ENCODE measurements at places on chromosomes 12 and 14.

- no peak for DNase-seq
Measured at GRCh38 chr14:48937541-48938195, 648.5 kb downstream of the RPS29 start.

- no peak for DNase-seq
Measured at GRCh38 chr14:103074729-103075367, 9.2 kb upstream of the LBHD2 start.

GRCh38 chr12:91582811-91583210 lies 400.2 kb upstream of the DCN start:
- DNase-seq: no peak

- no peak for DNase-seq
Measured at GRCh38 chr12:122503147-122503751, 2.5 kb upstream of the ZCCHC8 start.

GRCh38 chr14:78157494-78158437 lies 12.4 kb upstream of the NRXN3 start:
- no peak for DNase-seq

GRCh38 chr14:56585461-56586084 lies 6.0 kb downstream of the TMEM260 start:
- no peak for DNase-seq

GRCh38 chr12:132633901-132634300 lies 15.3 kb downstream of the P2RX2 start:
- DNase-seq: no peak

DNA sequence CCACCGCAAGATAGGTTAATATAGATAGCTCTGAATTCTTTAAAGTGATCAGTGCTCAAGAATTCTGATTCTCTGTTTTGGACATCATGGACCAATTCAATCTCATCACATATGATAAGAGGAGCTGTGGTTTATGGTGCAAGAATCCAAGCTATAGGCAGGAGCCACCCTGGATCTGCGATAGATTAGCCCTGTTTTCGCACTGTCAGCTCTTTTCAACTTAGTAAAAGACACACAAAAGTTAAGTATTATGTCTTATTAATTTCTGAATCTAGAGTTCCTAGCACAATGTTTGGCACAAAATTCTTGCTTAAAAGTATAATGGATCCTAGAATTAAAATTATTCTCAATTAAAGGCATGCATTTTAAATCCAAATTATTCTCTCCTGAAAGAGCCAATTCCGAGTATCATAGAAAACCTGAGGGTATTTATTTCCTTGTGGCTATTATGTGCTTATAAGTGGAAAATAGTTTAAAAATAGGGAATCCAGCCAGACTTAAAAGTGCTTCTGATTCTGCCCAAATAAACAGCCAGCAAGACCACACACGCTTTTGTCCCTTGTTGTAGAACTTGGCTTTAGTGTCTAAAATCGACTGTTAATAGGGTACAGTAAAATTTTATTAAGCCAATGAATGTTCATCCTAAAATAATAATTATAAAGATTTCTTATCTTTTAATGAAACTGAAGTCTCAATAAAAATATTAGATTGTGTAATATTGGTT lies 184.9 kb upstream of the FLRT2 start:
- no peak for DNase-seq

DNA sequence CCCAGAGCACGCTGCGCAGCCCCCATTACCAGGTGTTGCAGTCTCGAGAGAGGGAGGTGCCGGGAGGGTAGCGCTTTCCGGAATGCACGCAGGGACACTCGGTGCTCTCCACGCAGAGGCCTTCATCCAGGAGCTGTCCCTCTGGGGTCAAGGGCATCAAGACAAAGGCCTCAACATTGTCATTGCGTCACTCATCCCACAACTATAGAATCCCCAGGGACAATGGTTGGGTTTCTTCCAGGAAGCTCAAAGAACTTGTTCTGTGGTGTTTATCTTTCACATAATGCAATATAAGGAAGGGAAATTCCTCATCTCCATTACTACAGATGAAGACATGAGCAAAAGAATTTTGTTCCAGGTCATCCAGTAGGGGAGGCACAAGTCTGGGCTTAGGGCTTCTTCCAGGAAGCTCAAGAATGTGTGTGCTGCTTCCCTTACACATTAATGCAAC lies 52.1 kb downstream of the VWF start:
- no peak for DNase-seq

DNA sequence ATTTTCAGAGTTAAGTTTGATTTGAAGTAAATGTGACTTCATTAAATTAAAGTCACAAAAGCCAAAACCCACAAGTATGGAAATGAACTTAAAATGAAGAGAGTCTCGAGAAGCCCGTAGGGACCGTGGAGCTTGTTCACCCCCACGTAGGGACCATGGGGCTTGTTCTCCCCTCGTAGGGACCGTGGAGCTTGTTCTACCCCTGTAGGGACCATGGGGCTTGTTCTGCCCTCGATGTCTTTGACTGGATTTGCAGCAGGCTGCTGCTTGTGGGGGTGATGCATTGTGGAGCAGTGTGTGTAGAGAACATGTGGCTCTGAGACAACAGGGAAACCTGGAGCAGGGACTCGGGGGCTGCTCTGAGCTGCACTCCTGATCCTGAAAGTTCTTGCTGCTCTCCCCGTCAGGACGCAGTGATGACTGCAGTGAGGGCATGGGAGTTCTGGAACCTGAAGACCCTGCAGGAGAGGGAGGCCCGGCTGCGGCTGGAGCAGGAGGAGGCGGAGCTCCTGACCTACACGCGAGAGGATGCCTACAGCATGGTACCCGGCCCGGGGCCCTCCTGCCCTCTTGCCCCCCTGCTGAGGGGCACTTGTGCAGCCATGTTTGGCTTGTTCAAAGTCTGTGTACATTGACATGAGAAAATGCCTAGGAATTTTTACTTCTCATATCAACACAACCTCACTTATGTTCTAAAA lies 94.2 kb downstream of the EP400 start:
- no peak for DNase-seq

- peak; percentile 29 for DNase-seq
Measured at GRCh38 chr12:3453990-3454680, 36.9 kb upstream of the PRMT8 start.

DNA sequence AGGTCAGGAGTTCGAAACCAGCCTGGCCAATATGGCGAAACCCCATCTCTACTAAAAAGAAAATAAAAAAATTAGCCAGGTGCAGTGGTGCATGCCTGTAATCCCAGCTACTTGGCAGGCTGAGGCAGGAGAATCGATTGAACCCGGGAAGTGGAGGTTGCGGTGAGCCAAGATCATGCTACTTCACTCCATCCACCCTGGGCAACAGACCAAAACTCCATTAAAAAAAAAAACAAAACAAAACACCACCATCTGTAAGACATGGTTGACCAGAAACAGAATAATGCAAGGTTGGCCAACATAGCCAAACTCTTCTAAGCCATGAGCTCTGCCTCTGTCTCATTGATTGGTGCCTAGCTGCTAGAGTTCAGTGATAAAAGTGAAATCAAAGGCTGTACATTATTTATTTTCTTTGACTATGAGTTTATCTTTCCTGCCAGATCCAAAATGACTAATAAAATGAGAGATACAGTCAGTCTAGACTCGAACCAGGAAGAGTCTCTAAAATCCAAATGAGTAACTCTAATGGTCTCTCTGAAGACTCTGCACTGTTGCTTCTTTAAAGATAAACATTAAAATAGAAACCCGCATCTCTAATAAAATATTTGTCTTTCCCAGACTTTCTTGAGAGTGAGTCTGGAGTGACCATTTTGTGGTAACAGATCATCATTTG lies 404.7 kb downstream of the DAD1 start:
- DNase-seq: no peak

- DNase-seq: no peak
Measured at GRCh38 chr12:73361864-73362230, 1089.7 kb downstream of the TRHDE start.

All from NCI-H2107 (cell line).